ENCODE measurements at places on chromosomes 4 and X. TPM values are rescaled to one million over a fixed set of nuclear protein-coding genes. Genes with fewer than 3 reads are reported as not detected.

DNA sequence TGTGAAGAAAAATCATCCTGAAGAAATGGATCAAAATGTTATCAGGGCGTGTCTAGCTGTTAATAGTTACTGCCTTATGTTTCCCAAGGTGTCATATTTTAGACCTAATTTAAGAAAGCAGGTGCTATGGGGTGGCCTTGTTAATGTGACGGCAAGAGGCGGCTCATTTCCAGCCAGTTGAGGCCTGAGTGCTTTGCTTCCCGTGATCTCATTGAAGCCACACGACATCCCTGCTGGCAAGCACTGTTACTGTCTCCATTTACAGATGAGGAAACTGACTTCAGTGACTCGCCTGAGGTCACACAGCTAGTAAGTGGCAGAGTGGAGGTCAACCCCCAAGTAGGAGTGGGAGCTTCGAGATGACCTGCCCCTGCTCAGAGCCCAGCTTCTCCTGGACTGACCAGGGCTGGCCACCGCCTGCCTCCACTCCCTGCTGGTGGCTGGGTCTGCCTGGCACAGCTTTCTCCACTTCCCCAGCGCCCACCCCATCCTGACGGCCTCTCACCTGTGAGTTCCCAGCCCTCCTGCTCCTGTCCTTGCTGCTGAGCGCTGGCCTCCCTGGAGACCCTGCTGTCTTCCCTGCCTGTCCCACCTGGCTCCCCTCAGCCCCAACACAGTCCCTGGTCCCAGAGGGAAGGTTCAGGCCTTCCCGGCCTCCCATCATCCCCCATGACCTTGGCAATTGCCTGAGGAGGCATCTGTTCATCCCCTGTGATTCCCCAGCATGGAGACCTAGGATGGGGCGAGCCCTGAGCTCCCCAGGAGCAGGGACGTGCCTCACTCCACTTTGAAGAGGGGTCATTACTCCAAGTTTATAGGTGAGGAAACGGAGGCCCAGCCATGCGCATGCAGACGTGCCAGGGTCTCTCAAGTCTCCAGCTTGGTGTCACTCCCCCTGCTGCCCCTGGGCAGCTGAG lies 47.7 kb upstream of the SORCS2 start:
- DNase-seq = no peak

DNA sequence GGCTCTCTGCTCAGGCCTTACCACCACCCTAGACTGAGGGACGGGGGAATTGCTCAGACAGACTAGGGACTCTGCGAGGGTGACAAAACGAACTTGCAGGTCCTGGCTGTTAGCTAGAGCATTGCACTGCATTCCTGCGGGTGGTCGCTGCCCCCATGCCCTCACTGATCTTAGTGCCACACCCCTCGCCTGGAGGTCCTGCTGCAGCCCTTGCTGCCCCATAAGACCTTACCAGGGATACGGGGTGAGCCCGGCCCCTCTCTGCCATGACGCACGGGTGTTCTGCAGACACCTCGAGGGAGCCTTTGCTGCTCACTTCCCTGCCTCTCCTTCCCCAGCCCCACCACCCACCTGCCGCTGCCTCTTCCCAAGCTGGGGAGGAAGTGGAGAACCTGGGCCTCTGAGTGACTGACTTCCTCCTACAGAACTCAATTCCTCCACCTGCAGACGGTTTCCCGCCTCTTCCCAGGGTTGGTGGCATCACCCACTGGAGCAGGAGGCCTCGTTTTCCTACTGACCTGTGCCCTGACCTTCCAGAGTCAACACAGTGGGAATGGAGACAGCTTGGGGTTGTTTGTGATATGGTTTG lies 19.8 kb upstream of the TBC1D14 start:
- DNase-seq = no peak

DNA sequence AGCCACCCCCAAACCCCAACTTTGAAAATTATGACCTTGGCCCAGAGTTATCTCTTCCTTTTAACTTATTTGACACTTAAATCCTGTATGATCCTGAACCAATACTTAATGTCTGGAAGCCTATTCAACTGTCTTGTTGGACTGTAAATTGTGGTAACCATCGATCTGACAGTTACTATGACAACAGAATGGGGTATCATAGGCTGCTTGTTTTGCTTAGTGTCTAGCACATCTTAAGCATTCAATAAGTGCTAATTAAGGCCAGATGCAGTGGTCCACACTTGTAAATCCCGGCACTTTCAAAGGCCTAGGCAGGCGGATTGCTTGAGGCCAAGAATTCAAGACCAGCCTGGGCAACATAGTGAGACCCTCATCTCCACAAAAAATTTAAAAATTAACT lies 175.0 kb downstream of the APBB2 start:
- no peak for DNase-seq

- no peak for DNase-seq
Measured at GRCh38 chr4:107153956-107154355, 117.8 kb upstream of the DKK2 start.

DNA sequence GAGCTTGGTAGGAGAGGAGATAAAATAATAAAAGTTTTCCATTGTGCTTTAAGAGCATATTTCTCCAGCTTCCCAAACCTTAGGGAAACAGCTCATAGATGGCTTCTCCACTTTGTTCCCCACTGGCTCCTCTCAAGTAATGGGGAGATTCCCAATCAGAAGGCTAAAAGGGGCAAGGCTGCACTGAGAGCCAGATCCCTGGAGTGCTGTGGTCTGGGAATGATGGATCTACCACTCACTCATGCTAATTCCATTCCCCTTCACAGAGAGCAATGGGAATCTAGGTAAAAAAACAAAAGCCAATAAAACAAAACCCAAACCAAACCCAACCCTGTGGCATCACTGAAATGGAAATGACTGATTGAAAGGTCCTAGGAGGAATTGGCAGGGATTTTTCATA lies 219.7 kb upstream of the MBNL3 start:
- DNase-seq = no peak

DNA sequence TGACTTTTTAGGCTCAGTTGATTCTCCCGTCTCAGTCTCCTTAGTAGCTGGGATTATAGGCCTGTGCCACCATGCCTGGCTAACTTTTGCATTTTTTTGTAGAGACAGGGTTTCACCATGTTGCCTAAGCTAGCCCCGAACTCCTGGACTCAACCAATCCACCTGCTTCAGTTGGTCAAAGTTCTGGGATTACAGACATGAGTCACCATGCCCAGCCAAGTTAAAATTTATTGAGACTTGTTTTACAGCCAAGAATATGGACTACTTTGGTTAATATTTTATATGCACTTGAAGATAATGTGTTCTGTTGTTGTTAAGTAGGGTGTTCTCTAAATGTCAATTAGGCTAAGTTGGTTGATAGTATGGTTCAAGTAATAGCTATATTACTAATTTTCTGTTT lies 58.7 kb downstream of the CYTL1 start:
- DNase-seq = no peak

DNA sequence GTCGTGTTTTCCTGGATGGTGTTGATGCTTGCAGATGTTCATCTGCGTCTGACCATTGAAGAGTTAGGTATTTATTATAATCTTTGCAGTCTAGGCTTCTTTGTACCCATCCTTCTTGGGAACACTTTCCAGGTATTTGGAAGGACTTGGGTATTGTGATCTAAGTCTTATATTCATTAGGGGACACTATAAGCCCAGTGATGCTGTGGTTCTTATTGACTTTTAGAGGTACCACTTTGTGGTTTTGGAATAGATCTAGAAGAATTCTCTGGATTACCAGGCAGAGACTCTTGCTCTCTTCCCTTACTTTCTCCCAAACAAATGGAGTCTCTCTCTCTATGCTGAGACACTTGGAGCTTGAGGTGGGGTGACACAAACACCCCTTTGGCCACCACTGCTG lies 41.6 kb downstream of the AFM start:
- no peak for DNase-seq

DNA sequence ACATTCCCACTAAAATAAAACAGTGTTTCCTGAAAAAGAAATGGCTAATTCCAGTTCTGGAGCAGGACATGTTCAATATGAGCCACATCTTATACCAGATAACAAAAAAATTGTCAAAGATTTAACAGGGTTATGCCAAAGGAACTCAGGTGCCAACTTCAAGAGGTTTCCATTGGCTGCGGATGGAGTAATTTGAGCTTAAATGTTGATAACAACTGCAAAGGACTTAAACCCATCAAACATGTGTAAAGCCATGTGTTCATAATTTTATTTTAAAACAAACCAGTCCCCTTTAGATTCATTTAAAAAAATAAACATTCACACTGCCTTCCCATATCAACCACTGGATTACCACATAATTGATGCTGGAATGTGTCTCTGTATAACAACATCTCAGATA lies 156.4 kb upstream of the PCDH18 start:
- DNase-seq = no peak

DNA sequence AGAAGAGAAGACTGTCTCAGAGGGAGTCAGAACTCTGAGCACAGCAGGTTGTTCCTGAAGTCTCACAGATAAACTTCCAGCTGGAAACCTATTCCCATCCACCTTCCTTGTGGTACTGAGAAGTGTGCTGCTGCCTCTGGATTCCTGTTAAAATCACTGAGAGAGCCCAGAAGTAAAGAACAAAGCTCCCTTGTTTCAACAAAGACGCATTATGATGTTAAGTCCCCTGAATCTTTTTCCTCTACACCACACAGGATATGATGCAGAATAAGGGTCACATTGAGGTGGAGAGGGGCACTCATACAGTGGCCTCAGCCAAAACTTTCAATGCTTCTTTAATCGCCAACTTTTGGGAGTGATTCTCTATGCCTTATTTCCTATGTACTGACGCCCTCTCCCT lies 321.0 kb downstream of the OPHN1 start:
- no peak for DNase-seq

The TLR3 gene
- 0.11 TPM for total RNA-seq

The TCEAL7 gene
- not detected for total RNA-seq

The CPE gene
- total RNA-seq = not detected

The PNMA5 gene
- not detected for total RNA-seq

The ADH1B gene
- not detected for total RNA-seq

The ZNF157 gene
- 0.79 TPM for total RNA-seq

The USP51 gene
- 0.89 TPM for total RNA-seq

All from CD8-positive, alpha-beta memory T cell (primary cell).